ENCODE measurements at places on chromosomes 7 and 10. TPM values are rescaled to one million over a fixed set of nuclear protein-coding genes. Genes with fewer than 3 reads are reported as not detected.

VWC2 gene
- polyA plus RNA-seq, result not detected

SEMA4G gene
- polyA plus RNA-seq, result not detected

ZNF365 gene
- not detected for polyA plus RNA-seq

PRPS1L1 gene
- not detected for polyA plus RNA-seq

ADIRF gene
- not detected for polyA plus RNA-seq

KIN gene
- 3.0 TPM for polyA plus RNA-seq

HERPUD2 gene
- 40.9 TPM for polyA plus RNA-seq

DNA sequence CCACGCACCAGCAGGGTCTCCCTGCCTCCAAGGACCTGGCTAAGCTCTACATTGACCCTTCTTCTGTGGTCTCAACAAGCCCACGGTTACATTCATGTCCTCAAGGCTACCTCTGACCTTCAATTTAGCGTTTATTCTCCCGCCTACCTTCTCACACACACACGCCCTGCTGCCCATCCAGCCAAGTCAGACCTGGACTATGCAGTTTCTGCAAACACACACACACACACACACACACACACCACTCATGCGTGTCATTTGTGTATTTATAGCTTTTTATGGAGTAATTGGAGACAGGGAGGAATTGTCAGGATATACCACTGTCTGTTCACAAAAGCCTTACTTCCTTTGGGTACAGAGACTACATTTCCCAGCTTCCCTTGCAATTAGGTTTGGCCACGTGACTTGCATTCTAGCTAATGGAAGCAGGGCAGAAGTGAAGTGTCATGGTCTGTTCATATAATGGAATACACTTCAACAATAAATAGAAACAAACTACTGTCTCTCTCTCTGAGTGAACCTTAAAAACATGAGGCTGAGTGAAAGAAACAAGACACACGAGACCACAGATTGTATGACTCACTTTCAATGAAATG is 53.8 kb upstream of the CPXM2 start:
- no peak for DNase-seq

GRCh38 chr10:79983286-79983909 is 34.5 kb upstream of the SFTPD start:
- DNase-seq, result no peak

DNA sequence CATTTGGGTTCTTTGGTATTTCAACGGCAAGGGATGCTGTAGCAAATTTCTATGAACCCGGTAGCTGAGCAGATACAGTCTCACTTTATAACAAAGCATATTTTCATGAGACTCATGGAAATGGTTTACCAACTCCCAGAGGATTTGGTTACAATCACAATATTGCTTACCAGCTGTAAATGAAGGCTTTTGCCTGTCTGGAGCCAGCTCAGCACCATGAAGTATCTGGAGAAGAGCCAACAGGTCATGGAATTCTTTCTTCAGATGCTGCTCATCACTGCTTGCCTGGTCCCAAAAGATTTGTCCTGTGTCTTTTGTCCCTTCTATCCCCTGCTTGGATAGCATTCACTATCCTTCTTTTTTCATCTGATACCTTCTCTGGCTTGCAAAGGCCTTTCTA is 316.9 kb upstream of the PHYHIPL start:
- DNase-seq, result no peak

DNA sequence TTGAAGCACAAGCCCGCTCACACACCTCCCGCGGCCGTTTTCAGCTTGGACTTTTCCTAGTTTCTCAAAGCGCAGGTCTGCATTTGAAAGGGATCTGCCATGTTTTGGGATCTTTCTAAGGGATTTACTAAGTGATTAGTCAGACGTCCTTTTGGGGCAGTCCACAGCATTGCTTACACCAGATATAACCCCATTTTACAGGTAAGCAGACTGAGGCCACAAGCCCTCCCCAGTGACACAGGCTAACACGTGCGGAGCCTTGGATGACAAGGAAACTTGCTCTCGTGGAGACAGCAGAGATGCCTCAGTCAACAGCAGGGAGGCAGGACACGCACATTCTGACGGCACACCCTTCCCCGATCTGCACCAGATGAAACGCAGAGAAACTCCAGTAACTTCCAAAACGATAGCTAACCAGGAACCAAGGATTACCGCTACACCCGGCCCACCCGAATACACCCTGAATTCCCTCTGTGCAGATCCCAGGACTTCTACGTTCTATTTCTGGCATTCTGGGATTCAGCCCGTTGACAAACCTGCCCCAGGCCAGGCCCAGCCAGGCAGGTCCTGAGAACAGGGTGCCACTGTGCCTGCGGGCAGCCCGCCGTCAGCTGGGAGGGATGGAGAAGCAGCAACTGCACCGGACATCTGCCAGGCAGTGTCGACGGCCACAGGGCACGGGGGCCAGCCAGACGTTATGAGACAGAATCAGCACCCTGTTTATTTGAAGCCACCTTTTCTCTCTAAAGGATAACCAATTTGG is 27.9 kb downstream of the FOXL3 start:
- DNase-seq, result no peak

GRCh38 chr10:70445718-70446657 is 4.5 kb upstream of the NODAL start:
- no peak for DNase-seq

- no peak for DNase-seq
Observed at GRCh38 chr7:139523199-139523941, at the start of gene CLEC2L. TSS of gene CLEC2L (plus strand) at chr7:139523685. CDS start at chr7:139523928, 243 bp downstream.

GRCh38 chr10:4804465-4804864 is 21.5 kb upstream of the AKR1E2 start:
- DNase-seq, result no peak

GRCh38 chr10:82319074-82319473 is 444.1 kb downstream of the NRG3 start:
- DNase-seq, result no peak

DNA sequence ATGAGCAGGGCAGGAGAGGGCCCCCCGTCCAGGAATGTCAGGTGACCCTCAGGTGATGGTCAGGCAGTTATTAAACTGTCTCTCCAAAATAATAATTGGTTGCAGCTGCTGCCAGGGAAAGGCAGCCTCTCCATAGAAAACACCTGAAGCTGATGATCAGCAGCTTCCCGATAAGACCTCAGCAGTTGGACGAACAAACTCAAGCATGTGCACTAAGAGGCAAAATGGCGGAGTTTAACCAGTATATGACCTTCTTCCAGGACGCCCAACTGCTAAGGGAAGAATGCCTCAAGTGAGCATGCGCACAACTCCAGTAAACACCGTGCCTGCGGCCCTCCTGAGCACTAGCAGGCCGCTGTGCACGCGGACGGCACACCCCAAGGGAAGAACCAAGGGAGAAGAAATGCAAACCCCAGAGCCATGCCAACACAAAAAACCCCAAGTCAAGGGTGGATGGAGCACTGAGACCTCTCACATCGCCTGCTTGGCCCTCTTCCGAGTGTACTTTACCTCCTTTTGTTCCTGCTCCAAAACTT is 38.9 kb upstream of the ADARB2 start:
- DNase-seq, result no peak

DNA sequence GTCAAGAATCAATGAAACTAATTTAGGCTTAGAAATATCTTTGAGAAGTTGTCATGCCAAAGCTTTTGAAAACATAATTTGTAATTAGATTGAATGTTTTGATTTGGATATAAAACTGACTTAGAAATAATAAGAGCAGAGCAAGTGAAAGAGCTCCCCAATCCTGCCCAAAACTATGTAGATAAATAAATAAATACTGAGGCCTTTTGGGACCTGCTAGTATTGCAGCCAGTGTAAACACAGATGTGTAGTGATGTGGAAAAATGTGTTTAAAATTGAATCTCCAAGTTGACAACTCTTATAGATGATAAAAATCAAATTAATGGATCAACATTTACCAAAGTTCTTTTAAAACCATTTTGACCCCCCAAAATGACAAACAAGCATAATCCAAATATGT is 896.1 kb downstream of the CNTNAP2 start:
- no peak for DNase-seq

Measured in CD14-positive monocyte (primary cell).